Aorta (tissue), 5 donors: ENCODE measurements at places on chromosomes 4 and X. TPM values are rescaled to one million over a fixed set of nuclear protein-coding genes. Genes with fewer than 3 reads are reported as not detected.

DMD gene
- polyA plus RNA-seq, result 47.8 TPM

CT47B1 gene
- polyA plus RNA-seq, result not detected

CWH43 gene
- polyA plus RNA-seq, result not detected

SLC34A2 gene
- polyA plus RNA-seq, result 0.10 TPM

ATP8A1 gene
- 1.8 TPM for polyA plus RNA-seq

DCAF4L1 gene
- polyA plus RNA-seq, result 0.05 TPM

FGF13 gene
- 14.4 TPM for polyA plus RNA-seq
